ENCODE measurements at places on chromosomes 3 and 15.

DNA sequence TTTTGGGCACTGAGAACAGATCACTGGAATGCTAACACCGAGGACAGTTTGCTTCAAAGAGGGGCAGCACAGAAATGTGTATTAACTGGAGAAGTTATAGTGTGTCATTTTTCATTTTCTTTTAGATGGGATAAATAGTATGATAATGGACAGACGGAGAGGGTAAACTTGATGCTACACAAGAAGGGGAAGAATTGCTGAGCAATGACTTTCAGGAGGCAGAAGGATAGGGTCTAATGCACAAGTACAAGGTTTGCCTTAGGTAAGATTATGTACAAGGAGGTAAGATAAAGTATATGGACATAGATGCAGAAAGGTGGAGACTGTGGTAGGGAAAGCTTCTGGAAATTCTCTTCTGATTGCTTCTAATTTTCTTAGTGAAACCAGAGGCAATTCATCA lies 32.3 kb upstream of the LRRC58 start:
- DNase-seq: no peak

- no peak for DNase-seq
Measured at GRCh38 chr15:31452595-31453557, 126.2 kb downstream of the KLF13 start.

GRCh38 chr15:43795197-43795596 lies 3.1 kb downstream of the SERF2 start:
- no peak for DNase-seq

- no peak for DNase-seq
Measured at GRCh38 chr3:8506571-8507061, 5.0 kb downstream of the LMCD1 start.

DNA sequence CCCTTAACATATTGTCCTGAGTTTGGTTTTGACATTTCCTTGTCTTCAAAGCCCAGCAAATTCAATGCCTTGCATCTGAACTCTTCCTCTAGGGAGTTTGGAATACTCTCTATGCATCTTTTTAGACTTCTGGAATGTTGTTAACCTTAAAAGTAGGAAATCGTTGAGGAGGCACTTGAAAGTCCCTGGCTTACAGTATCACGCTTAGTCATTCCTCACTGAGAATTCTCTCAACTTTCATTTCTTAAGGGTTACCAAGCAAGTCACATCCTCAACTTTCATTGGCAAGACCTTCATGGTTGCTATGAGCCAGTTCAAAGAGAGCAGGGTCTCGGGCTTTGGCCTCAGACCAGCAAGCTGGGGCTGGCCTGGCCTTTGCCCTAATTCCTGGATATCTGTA lies 89.9 kb downstream of the ASB7 start:
- no peak for DNase-seq
